CD4-positive, alpha-beta T cell treated with Interleukin-6 at 100 ng/mL for 8 hours (primary cell): ENCODE measurements at places on chromosomes 3 and 15.

DNA sequence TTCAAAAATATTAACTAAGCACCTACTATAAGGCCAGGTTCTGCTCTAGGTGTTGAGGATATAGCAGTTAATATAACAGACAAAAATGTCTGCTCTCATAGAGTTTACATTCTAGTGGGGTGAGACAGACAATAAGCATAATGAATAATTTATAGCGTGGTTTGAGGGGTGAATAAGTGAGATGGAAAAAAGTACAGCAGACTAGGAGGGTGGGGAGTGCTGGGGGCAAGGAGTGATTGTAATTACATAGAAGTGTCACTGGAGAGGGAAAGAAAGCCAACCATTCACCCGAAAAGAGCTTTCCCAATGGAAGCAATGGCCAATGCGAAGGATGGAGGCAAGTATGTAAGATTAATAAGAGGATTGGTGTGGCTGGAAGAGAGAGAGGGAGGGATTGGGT, 552.9 kb upstream of the KCNMB2 start:
- no peak for DNase-seq

- DNase-seq, result no peak
Measured at GRCh38 chr3:16609927-16610580, 4.8 kb upstream of the DAZL start.

GRCh38 chr3:183875411-183875810, 9.3 kb downstream of the PARL start:
- no peak for DNase-seq

DNA sequence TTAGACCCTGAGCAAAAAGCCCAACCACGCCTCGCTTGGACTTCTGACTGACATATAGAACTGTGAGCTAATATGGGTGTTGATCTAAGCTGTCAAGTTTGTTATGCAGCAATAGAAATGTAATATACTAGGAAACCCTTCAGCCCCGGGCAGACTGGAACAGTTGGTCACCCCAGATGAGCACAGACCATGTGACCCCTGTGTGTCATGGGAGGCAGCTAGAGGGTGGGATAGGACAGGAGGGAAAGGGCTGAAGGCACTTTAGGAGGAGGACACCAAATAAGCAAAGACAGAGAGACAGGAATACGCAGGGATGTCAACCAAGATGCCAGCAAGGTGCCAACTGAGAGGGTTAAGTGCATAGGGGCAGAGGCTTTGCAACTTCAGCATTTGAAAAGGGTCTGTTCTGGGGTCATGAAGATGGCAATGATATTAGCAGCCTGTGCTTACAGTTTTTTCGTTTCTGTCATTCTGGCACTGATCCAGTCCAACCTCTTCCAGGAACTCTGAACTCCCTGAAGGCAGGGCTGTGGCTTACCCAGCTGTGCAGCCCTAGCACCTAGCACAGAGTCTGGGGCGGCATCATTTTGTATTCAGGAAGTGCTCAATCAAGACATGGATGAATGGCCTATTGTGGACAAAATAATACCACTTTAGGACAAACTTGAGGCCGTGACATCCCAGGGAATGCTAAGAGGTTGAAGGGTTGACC, 51.4 kb downstream of the HES1 start:
- DNase-seq, result no peak

- DNase-seq, result no peak
Measured at GRCh38 chr15:48851956-48852355, 26.0 kb upstream of the EID1 start.

DNA sequence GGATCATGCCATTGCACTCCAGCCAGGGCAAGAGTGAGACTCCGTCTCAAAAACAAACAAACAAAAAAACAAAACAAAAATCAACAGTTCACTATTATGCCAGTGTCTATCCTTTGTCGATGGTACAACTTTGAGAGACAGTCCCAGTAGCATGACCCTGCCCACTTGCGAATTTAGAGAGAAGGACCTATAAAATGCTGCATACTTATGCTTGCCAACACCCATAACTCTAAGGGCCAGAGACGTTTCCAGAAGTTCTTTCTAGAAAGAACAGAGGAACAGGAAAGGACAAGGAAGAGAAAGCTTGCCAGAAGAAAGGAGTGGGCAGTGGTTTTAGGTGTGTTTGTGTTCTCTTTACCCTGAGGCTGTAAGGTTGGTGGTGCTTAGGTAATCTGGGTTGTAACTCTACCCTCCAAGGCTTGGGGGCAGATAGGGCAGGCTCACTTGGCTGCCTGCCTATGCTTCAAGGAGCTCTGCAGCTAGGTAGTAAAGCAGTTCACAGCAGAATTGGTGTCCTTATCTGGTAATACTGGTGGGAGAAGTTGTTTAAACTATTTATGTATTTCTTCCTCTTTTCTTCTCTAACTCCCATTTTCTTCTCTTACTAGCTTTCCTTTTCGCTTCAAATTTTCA, 50.6 kb upstream of the SPPL2A start:
- no peak for DNase-seq

DNA sequence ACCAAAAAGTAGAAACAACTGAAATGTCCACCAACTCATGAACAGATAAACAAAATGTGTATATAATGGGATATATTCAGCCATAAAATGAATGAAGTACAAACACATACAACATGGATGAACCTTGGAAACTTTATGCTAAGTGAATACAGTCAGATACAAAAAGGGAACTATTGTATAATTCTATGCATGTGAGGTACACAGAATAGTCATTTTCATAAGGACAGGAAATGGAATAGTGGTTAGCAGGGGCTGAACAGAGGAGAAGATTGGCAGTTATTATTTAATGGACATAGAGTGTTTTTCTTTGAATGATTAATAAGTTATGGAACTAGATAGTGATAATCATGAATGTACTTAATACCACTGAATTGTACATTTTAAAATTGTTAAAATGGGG, 20.0 kb upstream of the TRANK1 start:
- DNase-seq, result no peak

DNA sequence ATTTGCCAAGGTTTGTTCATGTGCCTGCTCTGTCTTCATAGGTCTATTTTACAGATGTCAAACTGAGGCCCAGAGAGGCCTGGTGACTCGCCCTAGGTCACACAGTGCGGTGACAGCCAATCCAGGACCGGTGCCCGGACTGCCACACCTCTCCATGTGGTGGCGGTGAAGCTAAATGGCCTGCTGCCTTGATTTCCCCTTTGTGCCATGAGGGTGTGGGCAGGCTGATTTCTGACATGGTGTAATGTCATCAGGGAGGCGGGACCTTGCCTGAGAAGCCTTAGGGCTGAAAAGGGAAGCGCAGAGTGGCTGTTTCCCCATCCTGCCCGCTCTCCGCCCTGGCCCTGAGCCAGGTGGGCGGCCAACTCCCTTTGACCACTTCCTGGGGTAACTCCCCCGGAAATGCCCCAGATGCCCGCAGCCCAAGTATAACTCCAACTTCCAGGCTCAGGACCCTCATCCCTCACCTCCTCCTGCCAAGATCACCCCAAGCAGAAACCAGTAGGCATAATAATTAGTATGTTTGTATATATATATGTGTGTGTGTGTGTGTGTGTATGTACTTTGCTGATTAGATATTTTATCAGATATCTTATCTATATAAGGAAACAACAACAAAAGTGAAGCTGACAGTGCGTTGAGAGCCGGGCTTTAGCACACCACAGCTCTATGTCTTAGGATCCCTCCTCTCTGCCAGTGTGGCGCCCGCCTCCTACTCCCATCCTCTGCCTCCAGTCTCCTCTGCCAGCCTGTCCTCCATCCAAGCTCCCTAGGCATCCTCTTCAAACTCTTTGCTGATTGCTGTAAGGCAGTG, 63.9 kb downstream of the IQSEC1 start:
- DNase-seq, result peak; percentile 69
